ENCODE measurements at places on chromosomes 16 and 17.

DNA sequence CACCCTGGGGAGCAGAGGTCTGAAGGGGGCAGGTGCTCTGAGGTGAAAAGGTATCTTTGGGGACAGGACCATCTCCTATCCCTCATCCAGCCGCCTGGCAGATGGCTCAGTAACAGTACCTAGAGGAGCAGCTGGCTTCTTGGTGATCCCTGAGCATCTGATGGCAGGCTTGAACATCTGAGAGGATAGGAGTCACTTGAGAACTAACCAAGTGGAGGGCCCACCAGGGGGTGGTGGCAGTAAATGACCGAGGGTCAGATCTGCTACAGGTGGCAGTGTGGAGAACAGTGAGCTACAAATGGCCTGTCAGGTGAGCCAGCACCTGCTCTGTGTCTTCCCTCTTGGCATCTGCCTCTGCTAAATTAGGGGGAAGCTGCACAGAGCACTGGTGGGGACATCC, 13.8 kb downstream of the HROB start:
- DNase-seq = no peak

- DNase-seq = peak; percentile 93
Observed at GRCh38 chr17:64505340-64506200, 519 bp downstream of the DDX5 start.

DNA sequence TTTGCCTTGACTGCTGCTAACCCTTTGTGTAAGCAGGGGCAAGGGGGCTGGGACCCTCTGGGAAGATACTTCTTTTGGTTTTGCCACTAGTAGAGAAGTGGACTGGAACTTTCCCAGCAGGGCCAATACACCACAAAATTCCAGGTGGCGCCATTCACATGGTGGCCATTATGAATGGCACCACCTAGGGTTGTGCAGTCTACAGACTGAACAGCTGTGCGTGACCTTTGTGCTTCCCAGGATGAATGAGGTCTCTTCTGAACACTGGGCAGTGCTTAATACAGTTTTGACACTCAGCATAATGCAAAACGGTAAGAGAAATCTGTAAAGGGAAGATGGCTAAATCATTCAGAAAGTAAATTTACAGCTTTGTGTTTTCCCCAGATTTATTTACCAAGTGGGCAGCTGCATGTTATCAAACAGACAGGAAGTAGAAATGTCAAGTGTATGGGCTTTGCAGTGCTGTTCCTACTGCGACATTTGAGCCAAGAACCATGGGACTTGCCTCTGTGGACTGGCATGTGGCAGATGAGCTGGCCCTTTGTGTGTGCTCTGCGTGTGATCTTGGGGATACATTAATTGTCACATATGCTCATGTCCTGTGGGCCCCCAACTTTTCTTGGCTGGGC, 9.2 kb downstream of the SYT17 start:
- no peak for DNase-seq

GRCh38 chr17:49677933-49678847, at the start of gene SPOP:
TSS of gene SPOP (minus strand) at chr17:49678097. CDS start at chr17:49622810, 55,287 bp downstream.
- peak; percentile 100 for DNase-seq
